GM04503 (cell line): ENCODE measurements at places on chromosomes 2 and 18.
A peak's percentile ranks its signal among the peaks of the same experiment; 100 is the strongest.

DNA sequence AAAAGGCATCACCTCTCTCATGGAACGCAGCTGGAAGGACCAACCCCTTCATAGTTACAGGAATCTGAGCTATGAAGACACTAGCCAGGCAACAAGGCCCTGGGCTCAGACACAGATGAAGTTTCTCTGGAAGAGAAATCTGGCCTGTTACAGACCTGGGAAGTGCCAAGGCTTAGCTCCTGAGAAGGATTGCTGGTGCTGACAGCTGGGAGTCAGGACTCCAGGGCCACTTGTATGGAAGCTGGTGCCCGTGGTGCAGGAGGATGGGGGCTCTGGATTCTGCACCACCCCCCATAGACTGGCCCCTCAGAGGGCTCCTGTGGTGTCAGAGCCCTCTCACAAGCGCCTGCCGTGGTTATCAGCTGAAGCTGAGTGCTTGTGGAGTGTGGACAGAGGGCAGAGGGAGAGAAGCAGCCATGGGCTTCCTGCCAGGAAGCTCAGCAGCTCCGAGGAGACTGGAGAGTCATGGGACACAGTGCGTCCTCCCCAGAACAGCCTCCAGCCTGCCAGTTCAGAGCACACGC, 87.3 kb upstream of the LCLAT1 start:
- DNase-seq: no peak

- no peak for DNase-seq
Observed at GRCh38 chr2:9623151-9623550, 7.6 kb downstream of the YWHAQ start.

DNA sequence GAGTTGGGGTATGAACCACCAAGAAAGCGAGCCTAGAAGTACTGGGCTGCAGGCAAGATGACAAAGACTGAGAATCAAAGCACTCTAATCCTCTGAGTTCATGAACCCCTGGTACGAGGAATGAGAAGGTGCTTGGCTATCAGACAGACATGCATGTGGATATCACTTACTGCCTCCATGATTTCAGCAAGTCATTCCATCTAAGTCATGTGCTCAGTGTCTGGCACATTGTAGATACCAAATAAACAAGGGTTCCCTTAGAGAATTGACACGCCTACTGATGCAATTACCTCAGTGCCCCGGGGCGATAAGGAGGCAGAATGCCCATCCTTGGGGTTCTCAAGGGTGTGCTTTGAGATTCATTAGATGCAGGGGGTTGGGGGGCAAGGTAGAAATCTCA, 125.6 kb upstream of the PKDCC start:
- DNase-seq: peak; percentile 58

DNA sequence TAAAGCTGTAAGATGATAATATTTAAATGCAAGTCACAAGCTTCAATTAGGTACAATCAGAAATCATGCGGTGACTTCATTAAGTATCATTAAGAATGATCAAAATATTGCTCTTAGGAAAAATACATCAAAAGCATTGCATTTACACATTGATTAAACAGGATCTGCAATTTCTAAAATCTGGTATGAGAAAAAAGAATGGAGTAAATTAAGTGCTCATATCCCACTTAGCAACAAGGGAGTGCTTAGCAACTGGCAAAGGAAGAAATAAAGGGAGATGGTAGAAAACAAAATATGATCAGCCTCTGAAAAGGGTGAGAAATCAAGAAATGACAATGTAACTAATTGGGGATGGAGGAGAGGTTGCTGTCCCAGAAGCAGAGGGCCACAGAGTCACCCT, 1918.2 kb upstream of the PIK3C3 start:
- no peak for DNase-seq

GRCh38 chr2:233336541-233336940, 17.8 kb upstream of the DGKD start:
- DNase-seq: no peak

GRCh38 chr2:23689131-23689700, 237.7 kb downstream of the ATAD2B start:
- no peak for DNase-seq

- DNase-seq: no peak
Observed at GRCh38 chr2:101253013-101253702, 472 bp downstream of the CNOT11 start.

- no peak for DNase-seq
Observed at GRCh38 chr2:45909677-45910191, 258.3 kb downstream of the PRKCE start.

- DNase-seq: no peak
Observed at GRCh38 chr2:29394981-29395350, 279.8 kb downstream of the CLIP4 start.

DNA sequence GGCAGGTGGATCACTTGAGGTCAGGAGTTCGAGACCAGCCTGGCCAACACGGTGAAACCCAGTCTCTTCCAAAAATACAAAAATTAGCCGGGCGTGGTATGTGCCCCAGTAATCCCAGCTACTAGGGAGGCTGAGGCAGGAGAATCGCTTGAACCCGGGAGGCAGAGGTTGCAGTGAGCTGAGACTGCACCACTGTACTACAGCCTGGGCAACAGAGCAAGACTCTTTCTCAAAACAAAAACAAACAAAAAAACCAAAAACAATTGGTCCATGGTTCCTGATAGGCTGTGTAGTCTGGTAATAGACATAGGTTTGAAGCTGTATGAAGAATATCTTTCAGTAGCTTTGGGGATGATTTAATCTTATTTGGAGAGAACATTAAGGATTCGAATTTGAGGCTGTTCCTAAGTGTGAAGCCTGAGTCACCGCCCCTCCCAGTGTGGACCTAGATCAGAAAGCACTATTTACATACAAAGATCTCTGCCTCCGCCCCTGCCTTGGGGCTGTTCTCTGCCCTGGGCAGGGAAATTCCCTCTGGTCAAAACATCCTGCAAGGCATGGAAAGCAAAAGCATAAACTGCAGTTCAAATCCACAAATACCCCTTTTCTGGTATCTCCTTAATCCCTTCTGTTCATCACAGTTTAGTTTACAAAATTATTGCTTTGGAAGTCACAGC, 52.8 kb upstream of the PMAIP1 start:
- no peak for DNase-seq

DNA sequence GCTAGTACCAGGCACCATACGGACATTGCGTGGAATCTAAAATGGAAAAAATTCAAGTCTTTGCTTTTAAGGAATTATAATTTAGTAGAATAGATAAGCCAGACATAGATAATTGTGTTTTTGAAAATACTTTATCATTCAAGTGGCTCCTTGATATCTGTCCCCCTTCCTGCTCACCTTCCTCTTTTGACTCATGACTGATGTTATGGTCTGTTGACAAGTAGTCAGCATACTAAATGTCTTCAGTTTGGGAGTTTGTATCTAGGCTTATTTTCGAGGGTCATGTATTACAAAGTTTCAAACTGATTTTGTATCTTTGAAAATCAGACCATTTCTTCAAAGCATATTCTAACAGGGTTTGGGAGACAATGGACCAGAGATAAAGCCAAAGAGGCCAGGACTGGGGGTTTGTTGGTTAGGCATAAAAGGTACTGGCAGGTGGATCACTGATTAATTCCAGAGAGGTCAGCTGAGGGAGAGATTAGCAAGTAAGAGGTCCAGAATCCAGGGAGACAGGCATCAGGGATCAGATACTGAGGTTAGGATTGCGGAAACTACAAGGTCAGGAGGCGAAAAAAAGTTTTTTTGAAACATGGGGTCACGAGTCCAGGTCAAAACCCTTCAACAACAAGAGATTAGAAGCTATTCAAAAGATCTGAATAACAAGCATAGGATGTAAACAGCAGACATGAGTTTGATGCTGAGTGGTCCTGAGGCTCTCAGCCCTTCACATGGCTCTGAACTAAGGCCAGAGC, 31.5 kb upstream of the KLHL14 start:
- no peak for DNase-seq

DNA sequence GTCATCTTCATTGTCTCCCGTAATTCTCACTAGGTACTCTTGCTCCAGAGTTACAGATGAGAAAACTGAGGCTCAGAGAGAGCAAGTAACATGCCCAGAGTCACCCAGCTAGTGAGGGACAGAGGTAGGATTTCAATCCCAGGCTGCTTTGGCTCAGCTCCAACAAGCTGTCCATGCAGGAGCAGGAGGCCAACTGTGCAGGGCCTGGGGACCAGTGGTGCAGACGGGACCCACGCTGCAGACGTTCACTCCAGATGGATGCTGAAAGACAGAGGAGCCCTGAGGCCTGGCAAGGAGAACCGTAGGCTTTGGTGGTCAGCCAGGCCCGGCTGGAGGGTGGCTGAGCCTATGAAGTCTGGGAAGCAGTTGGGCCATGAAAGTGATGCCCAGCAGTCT, 102.6 kb downstream of the MCFD2 start:
- no peak for DNase-seq

DNA sequence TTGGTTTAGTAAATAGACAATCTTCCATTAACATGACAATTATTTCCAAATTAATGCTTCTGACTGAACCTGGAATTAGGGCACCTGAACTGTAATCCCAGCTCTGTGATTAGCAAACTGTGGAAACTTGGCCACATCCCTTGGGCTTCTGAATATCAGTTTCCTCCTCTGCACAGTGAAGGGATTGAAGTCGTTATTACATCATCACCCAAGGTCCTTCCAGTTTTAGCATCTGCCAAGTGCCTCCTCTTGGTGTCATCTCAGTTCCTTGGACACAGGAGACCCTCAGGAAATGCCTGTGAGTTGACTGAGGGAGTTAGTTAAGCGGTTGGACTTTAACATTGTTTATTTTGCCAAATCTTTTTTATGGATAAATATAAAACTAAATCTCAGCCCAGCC, 64.8 kb downstream of the MOGAT1 start:
- DNase-seq: no peak

DNA sequence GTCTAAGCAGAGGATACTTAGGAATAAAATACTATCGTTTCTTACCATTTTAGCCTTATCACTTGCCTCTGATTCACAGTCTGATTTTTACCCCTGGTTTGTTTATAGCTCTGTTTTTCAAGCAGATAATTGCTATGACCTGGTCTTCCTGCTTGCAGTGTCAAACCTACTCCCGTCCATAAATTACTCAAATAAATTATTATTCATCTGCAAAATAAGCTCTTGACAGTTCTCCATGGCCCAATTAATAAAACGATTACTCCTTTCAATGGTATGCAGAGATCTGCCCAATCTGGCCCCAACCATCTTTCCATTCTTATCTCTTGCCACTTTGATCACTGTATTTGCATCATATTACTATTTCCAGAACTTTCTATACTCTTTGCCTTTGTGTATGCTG, 354.0 kb downstream of the CCDC85A start:
- DNase-seq: no peak

GRCh38 chr2:10646153-10646552, 43.6 kb downstream of the NOL10 start:
- DNase-seq: no peak

DNA sequence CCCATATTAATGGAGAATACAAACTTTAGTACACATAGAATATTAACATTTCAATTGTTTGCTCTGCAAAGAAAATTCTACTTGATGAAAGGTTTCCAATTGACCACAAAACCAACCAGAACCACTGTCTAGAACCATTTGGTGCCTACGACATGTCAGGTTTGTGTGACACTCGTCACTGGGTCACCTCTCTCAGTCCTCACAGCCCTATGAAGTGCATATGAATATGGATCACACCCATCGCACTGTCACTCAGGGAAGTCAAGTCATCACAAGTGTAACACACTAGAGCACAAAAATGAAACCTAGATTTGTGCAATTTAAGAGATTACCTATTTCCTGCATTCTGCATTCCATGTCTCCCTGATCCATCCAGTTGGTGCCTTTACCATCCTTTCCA, 43.7 kb downstream of the PTPN2 start:
- no peak for DNase-seq

- DNase-seq: no peak
Observed at GRCh38 chr2:34892766-34893165, 1293.7 kb upstream of the FAM98A start.

- no peak for DNase-seq
Observed at GRCh38 chr2:136117909-136118818, at the start of gene CXCR4. Gene CXCR4 (minus strand): TSS chr2:136118149. CDS start chr2:136118060, 89 bp downstream.

GRCh38 chr2:64548761-64549160, 24.6 kb downstream of the AFTPH start:
- no peak for DNase-seq

DNA sequence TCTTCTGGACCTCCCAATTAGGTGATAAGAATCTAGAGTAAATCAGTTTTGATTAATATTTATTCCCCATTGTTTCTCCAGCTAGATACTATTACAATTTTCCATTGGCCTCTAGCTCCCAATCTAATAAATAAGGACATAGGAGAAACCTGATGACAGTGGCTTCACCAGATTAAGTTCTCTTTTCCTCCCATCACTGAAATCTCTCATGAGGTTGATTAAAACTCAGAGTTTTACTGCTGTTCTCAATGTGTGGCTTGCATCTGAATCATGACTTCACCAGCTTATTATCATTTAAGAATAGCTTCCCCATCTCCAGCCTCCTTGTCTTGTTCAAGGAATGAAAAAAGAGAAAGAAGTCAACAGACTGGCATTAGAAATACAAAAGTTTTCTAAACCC, 3.9 kb upstream of the CCDC102B start:
- no peak for DNase-seq

GRCh38 chr18:51017140-51017879, 12.7 kb upstream of the SMAD4 start:
- DNase-seq: no peak

DNA sequence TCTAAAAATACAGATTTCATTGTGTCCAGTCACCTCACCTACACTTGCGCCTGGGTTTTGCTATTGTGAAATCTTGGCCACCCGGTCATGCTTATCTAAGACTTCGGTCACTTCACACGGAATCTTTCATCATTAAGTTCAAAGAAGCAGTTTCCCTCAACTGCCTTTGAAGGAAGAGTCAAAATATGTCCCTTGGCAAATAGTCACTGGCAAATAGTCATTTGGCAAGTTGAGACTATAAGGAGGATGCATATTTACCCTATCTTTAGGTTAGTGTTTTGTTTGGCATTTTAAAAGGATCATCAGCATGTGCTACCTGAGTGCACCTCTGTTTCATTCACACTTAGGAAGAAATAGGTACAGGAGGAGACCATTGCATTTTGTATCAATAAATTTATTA, 95.9 kb downstream of the FEZ2 start:
- no peak for DNase-seq

- no peak for DNase-seq
Observed at GRCh38 chr2:58039170-58039611, 7.4 kb upstream of the VRK2 start.

DNA sequence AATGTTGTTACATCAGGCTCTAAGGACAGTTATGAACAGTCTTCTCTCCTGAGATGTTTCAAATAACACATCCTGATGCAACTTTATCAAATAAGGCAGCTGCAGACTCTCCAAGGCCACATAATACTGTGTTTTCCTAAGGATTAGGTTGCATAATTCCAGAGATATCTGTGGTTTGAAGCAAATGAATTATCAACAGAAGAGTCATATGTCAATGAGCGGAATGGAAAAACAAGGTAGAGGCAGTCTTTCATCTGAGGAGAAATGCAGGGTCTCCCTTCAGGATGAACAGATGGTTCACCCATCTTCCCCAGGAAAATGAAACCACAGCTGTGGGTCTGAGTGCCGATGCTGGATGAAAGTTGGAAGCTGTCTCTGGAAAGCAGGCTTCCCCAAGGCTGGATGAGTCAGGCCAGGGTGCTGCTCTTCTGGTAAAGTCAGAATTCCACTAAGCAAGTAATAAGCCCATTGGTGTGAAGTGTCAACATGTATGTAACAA, 22.2 kb downstream of the LYG1 start:
- peak; percentile 60 for DNase-seq
